Hepatocyte (in vitro differentiated cells): ENCODE measurements at places on chromosomes 4 and X. TPM values are rescaled to one million over a fixed set of nuclear protein-coding genes. Genes with fewer than 3 reads are reported as not detected.

GRCh38 chr4:102665527-102665926 is 95.2 kb downstream of the MANBA start:
- no peak for DNase-seq

DNA sequence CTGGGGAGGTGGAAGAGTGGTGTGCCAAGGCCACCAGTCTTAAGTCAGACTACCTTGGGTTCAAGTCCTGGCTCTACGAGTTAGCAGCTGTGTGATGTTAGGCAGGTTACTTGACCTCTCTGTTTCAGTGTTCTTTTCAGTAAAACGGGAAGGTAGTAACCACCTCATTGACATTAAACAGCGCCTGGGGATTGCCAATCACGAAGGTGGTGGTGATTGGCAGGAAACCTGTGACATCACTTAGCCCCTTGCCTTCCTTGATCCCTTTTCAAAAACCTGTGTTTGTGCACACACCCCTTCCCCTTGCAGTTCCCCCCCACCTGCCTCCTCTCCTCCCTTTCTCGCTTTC is 7.6 kb downstream of the KLF3 start:
- DNase-seq = no peak

DNA sequence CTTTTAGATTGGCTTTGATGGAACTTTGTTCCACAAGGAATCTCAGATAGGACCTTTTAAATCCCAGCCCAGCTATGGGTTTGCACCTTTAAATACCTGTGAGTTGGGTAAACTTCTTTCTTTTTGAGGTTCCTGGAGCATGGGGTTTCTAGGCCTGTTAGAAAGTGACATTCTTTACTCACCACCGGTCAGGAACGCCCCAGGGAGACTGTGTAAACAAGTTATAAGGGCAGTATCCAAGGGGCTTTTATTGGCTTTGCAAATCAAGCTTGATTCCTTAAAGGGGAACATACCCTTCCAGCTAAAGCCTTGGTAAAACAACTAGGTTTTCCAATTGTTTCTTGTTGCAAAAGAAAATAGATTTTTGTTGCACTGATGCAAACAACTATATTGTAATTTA is 93.4 kb downstream of the TENT5D start:
- DNase-seq = no peak

DNA sequence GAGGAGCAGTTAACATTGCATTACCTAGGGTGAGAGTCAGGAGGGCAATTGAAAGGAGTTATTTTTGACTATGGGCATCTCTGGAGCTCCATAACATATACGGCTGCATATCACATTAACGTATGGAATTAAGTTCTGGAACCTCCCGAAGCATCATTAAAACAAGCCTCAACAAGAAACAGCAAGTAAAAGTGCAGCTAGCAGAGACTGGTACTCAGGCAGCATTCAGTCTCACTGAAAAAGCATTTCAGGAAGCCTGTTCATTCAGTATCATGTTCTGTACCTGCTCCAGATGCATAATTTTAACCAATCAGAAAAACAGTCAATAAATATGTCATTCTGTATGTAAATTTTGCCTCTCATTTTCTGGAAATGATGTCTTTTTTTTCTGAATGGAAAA is 299.6 kb downstream of the EPHA5 start:
- no peak for DNase-seq

- peak; percentile 71 for DNase-seq
Observed at GRCh38 chr4:120052856-120053255, 13.8 kb downstream of the MAD2L1 start.

DNA sequence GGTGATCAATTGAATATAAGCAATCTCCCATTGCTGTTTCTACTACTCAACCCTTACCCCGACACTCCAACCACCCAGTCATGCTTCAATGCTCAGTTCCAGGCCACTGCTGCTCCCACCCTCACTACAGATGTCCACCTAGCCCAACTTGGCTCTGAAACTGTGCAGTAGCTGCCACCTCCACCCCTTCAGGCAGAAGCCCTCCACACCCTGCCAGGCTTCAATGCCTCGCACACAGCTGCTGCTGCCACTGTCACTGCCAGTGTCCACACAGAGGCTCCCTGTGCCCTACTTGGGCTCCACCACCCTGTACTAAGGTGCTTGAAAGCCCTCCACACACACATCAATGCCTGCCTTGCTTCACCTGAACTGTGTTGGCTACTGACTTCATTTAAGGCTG is 34.6 kb downstream of the LAMTOR3 start:
- DNase-seq = no peak

GRCh38 chrX:117765211-117765610 is 351.4 kb downstream of the KLHL13 start:
- DNase-seq = no peak

DNA sequence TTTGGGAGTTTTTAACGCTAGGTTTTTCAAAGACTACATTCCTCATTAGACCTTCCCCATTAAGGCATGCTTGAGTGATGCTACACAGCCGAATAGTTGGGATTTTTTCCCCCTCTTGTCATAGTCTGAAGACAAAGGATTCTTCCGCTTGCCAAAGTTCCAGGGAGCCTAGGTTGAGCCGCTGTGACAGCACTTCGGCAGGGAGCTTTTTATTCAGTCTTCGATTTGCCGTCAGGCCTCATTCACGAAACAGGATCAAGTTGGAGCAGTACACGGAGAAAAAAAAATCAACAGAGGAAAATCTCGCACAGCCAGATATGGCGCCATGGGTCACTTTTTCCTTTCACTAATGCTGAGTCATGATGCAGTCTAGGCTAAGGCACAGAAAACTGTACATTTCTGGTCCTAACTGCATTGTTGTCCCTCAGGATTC is 24.3 kb downstream of the SHROOM3 start:
- DNase-seq = peak; percentile 30

DNA sequence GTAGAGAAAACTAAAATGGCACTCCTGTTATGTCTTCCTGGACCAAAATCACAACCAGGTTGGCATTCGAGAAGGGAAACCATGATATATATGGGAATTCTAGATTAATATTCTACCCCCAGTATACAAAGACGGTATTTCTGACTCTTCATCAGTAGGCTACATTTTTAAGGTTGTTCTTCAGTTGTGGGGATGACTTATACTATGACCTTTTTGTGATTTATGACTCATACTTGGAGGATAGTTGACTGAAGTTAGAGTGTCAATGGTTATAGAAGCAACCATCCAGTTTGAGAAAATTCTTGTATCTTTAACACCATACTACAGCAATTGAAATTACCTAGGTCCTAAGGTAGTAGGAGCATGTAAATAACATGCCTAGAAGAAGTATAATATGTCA is 49.8 kb upstream of the CYSLTR1 start:
- DNase-seq = no peak

DNA sequence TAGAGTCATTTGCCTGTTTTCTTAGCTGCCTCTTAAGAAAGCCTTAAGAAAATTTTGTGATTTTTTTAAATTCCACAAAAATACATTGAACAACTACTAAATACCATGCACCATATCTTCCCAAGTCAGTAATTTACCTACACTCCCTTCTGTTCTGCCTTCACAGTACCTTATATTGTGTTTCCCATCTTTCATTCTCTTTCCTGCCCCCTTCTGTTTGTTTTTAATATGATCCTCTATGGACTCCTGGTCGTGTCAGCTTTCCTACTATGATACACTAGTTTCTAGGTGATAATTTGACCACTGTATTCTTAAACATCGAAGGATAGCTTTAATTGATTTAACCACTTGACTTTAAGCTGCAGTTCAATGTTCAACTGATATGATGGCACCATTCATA is 297.7 kb upstream of the HAND2 start:
- DNase-seq = no peak

GRCh38 chr4:137638934-137639333 is 106.6 kb upstream of the PCDH18 start:
- DNase-seq = no peak

VCX3A gene
- total RNA-seq = 0.53 TPM in 1 of 2 replicates, not detected in the other

ATP1B4 gene
- total RNA-seq = not detected in 2 replicates

CYTL1 gene
- total RNA-seq = 37.4 and 52.3 TPM in 2 replicates
